ENCODE measurements at places on chromosomes 3 and 15. TPM values are rescaled to one million over a fixed set of nuclear protein-coding genes. Genes with fewer than 3 reads are reported as not detected.

- no peaks in the 10 kb centered on the region for H3K36me3 ChIP-seq
- DNase-seq = no peak
- H3K4me1 ChIP-seq = no peaks in the 10 kb centered on the region
- no peak overlapping the region for H3K4me3 ChIP-seq
- no peak overlapping the region for H3K27ac ChIP-seq
- H3K27me3 ChIP-seq = no peaks in the 10 kb centered on the region
These were observed 28.3 kb upstream of the CRYBG3 start for GRCh38 chr3:97793420-97794019.

DNA sequence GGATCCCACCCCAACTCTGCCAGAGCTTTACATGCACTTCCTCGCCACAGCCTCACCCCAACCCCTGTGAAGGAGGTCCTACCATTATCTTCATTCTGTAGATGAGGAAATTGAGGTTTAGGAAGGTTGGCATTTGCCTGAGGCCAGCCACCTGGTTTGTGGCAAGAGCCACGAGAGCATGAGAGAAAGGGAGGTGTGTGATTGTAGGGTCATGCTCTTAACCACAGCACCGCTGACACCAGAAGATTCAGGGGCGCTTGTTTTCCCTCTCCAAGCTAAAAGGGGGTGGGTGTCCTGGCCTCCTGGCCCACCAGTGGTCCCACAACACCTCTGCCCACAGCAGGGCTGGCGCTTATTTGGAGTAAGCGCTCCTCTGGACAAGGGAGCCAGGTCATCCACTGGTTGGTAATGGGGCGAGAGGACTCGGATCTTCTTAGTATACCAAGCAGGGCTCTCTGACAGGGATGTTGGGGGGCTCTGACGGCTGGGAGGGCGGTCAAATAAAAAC, 691 bp downstream of the RHCG start:
- H3K27me3 ChIP-seq = peaks cover 87% of the 10 kb centered on the region
- H3K27ac ChIP-seq = peak overlapping the region; percentile 92
- H3K4me3 ChIP-seq = peak overlapping the region; percentile 64
- DNase-seq = no peak
- H3K4me1 ChIP-seq = peaks cover 15% of the 10 kb centered on the region

GRCh38 chr15:55673287-55673686, 69.7 kb downstream of the PRTG start:
- DNase-seq = no peak
- H3K4me1 ChIP-seq = no peaks in the 10 kb centered on the region
- H3K27ac ChIP-seq = no peak overlapping the region
- H3K36me3 ChIP-seq = no peaks in the 10 kb centered on the region

DNA sequence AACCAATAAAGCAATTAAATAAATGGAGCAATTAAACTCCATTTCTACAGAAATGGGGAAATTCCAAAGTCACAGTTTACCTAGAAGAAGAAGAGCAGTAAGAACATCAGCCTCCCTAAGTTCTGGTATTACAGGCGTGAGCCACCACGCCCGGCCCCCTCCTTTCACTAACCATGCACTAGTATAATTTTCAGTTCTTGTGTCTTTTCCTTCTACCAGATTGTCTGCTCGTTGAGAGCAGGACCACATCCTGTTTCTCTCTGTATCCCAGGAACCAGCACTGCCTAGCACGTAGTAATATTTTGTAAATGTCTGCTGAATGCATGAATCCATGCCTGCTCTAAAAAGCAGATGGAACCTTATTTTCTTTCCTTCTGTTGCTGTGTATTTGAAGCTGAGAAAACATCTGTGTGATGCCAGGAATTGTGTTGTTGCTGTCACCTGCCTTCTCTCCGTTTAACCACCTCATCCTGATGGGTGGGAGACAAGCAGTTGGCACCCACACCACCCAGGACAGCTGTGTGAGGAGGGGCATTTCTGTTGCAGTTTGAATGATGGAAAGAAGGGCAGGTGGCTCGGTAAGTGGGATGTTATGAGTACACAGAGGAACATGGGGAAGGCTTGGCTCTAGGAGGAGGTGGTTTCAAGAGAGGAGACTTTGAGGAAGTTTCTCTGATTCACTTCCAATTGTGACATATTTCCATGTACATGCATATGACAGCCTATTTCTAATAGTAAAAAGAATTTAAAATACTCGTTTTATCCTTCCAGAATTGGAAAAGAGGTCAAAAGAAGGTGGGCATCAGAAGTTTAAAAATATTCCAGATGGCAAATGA, 30.1 kb downstream of the PXYLP1 start:
- no peak for DNase-seq
- no peaks in the 10 kb centered on the region for H3K4me1 ChIP-seq
- no peak overlapping the region for H3K27ac ChIP-seq
- H3K36me3 ChIP-seq = no peaks in the 10 kb centered on the region
- no peak overlapping the region for H3K4me3 ChIP-seq

Gene DGKG
- 1.4 TPM for total RNA-seq

Data from esophagus squamous epithelium (tissue), 5 donors.